ENCODE measurements at places on chromosomes 5 and 9. TPM values are rescaled to one million over a fixed set of nuclear protein-coding genes. Genes with fewer than 3 reads are reported as not detected.

GRCh38 chr5:77987331-77987730 lies 211.2 kb upstream of the TBCA start:
- DNase-seq = no peak

DNA sequence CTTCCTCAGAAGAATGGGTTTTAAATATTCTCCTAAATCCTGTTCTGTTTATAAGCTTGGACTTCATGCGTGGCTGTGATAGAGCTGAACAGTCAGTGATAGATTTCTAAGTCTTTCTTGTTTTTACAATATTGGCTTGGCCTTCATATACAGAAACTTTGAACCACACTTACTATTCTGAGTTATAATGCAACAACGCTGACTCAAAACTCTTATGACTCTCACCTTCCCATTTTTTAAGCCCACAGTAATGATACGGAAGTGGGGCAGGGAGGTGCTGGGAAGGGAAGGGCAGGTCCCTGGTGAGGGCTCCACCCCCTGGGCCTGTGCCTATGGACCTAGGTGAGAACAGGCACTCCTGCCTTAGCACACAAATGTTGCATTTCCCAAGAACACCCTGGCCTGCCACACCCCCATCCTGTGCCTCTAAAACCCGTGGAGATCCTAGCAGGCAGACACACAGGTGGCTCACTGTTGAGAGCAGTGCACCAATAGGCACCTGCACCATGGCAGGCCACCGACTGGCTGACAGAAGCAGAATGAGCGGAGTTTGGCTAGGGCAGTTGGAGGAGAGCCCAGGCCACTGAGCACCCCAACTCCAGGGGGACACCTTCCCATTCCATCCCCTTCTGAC lies 376.7 kb downstream of the GABRG2 start:
- DNase-seq = no peak

DNA sequence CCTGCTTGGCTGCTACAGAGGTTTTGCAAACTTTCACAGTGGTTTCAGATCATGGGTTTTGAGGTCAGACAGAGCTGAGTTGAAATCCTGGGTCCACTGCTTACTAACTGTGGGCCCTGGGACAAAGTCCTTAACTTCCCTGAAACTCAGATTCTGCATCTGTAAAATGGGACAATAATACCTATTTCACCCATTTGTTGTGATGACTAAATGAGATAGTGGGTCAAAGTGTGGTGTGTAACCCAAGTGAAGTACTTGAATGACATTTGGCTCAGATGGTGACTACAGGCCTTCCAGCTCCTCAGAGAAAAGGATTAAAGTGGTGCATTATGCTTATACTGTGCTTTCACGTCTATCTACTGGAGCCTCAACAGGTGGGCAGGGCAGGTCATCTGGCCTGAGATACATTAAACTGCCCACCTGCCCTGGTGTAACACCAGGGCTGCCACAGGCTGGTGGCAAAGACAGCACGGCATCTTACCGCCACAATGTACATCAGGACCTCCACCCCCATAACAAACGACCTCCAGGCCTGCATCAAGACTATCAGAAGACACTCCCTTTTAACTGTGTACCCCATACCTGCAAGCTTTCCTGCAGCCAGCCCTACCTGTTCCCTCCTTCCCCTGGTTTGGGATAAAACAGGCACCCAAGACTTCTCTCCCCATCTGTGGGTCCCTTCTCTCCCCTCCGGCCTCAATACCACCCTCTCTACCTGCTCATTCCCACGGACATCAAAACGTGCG lies 846 bp upstream of the TRAF1 start:
- no peak for DNase-seq

- DNase-seq = no peak
Observed at GRCh38 chr9:76218117-76218885, 175.9 kb downstream of the RFK start.

GRCh38 chr5:116583862-116584222 lies 9.2 kb upstream of the SEMA6A start:
- DNase-seq = no peak

DNA sequence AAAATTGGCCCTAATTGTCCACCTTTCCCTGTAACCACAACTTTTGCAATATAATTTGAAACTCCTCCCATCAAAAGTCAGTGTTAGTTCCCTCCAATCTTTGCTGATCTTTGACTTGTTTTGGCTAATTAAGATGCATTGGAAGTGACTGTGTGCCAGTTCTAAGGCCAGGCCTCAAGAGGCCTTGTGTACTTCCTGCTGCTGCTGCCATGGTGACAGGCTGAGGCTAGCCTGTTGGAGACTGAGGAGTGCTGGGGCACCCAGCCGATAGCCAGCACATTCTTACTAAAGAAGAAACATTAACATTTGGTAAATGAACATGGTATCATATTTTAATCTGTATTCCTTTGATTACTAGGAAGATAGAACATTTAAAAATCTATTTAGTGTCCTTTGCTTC lies 86.5 kb downstream of the SREK1 start:
- DNase-seq = no peak

Gene IL4
- total RNA-seq = not detected

GRCh38 chr5:139481122-139481533 lies 1.4 kb downstream of the STING1 start:
- DNase-seq = no peak

Gene PCDHGA11
- total RNA-seq = 2.2 TPM

GRCh38 chr9:132412089-132412488 lies 2.1 kb downstream of the CFAP77 start:
- DNase-seq = no peak

- DNase-seq = no peak
Observed at GRCh38 chr5:305050-305449, 16.5 kb upstream of the AHRR start.

GRCh38 chr9:136351252-136351800 lies 12.2 kb downstream of the DNLZ start:
- no peak for DNase-seq

GRCh38 chr5:35758151-35758724 lies 98.5 kb upstream of the IL7R start:
- DNase-seq = no peak

Gene CARTPT
- not detected for total RNA-seq

GRCh38 chr5:142920849-142921612 lies 150.9 kb downstream of the ARHGAP26 start:
- DNase-seq = no peak

GRCh38 chr5:72108202-72109061 lies 1.2 kb downstream of the MAP1B start:
- DNase-seq = peak; percentile 88

GRCh38 chr9:137367506-137368430 lies 55.2 kb downstream of the EXD3 start:
- DNase-seq = no peak

Gene MSH3
- 17.6 TPM for total RNA-seq

Gene TMEFF1
- 9.1 TPM for total RNA-seq

DNA sequence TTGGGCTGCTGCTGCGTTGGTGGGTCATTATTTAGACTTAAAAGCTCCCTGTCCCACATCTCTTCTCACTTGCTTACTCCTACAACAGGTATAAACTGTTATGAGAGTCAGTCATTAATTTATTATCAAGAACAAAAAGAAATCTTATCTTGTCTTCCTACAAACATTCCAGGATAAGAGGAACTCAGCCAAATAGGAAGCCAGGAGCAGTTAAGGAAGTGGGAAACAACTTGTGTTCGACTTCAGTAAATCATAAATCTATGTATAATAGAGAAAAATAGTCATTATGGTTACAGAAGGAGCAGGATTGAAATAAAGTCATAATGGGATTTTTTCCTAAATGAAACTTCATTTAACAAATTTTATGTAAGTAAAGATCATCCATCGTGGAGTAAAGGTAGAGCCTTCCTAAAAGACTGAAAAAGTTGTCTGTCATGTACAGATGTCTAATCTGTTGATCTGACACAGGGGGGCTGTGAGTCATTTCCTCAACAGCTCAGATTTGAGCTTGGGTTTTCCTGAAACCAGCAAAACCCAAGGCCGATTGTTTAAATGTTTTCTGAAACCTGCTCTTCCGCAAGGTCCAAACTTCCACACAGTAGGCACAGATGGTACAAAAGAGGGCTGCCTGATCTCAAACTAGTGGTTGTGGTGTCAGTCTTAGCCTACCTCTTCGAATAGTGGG lies 25.3 kb upstream of the LRRTM2 start:
- DNase-seq = no peak

Gene DDX4
- total RNA-seq = not detected

GRCh38 chr5:159759791-159760290 lies 156.4 kb upstream of the ADRA1B start:
- DNase-seq = no peak

GRCh38 chr9:21542787-21543186 lies 60.7 kb upstream of the IFNE start:
- DNase-seq = no peak

DNA sequence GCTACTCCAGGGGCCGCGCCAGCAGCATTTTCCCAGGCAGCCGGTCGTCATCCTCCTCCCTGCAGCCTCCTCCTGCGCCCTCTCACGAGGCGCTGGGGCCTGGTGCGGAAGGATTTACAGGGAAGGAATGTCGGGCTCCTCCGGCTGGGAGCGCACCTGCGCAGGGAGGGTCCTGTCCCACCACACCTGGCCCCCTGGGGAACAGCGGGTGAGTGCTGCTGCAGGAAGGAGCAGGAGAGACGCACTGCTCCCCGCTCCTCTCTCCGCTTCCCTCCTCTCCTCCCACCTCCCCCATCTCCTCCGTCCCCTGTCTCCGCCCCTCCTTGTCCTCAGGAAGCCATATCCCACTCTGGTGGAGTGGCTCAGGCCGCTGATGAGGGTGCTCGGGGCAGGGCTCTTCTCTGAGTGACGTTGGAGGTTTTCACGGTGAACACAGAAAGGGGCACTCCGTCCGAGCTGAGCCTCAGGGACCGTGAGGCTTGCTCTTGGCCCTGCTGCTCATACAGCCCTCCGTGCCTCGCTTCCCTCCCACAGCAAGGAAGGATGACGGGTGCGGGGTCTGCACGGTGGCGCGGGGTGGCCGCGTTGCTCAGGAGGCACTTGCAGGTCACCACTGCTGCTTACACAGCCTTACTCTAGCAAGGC lies 31.3 kb downstream of the IRX4 start:
- no peak for DNase-seq

GRCh38 chr9:107665057-107665456 lies 175.5 kb upstream of the KLF4 start:
- no peak for DNase-seq

Gene TCOF1
- total RNA-seq = 28.6 TPM

GRCh38 chr5:126348855-126349635 lies 74.2 kb upstream of the GRAMD2B start:
- DNase-seq = no peak

Gene EIF4E1B
- not detected for total RNA-seq

GRCh38 chr5:6527749-6528455 lies 79.2 kb downstream of the UBE2QL1 start:
- no peak for DNase-seq

GRCh38 chr5:170404398-170404797 lies 15.2 kb upstream of the KCNMB1 start:
- no peak for DNase-seq

Gene ITGA1
- 150 TPM for total RNA-seq

- no peak for DNase-seq
Observed at GRCh38 chr9:137353223-137354152, 51.4 kb upstream of the NRARP start.

- DNase-seq = peak; percentile 78
Observed at GRCh38 chr5:133612249-133612860, at the start of gene FSTL4. TSS of gene FSTL4 (minus strand) at chr5:133612541.

DNA sequence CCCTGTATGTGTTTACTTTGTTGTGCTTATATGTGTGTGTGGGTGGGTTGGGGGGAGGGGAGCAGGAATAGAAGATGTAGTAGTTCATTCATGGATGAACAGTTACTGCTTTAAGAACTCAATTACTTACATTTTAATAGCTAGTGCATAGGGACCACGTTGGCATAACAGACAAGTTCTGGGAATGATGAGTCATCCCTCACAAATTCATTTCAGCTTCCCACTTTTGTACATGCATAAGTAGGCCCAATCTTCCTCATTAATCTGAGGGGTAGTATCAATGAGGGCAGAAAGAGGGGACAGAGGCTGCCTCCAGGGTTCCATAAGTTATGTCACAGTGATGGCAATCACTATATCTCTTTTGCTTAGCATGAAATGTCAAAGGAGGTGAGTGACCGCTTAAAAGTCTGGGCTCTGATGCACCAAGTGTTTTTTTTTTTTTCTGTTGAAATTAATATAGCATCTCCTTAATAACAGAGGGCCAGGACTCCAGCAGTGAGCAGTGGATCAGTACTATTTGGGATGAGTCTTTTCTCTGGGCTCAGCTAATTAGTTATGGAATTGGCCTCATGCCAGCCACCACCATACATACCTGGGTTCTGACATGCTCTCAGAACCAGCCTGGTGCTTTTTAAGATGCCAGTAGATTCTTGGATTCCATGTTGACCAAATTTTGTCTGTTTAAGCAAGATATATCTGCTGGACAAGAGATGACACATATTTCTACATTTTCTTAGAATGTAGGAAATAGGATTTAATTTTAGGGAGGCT lies 37.1 kb downstream of the PRDM6 start:
- DNase-seq = no peak

Gene CBY3
- total RNA-seq = not detected

Data from osteocyte (in vitro differentiated cells).